Kidney tubule cell (primary cell): ENCODE measurements at places on chromosomes 2 and 18.

- no peak for DNase-seq
Observed at GRCh38 chr2:59181347-59181746, 940.2 kb upstream of the FANCL start.

DNA sequence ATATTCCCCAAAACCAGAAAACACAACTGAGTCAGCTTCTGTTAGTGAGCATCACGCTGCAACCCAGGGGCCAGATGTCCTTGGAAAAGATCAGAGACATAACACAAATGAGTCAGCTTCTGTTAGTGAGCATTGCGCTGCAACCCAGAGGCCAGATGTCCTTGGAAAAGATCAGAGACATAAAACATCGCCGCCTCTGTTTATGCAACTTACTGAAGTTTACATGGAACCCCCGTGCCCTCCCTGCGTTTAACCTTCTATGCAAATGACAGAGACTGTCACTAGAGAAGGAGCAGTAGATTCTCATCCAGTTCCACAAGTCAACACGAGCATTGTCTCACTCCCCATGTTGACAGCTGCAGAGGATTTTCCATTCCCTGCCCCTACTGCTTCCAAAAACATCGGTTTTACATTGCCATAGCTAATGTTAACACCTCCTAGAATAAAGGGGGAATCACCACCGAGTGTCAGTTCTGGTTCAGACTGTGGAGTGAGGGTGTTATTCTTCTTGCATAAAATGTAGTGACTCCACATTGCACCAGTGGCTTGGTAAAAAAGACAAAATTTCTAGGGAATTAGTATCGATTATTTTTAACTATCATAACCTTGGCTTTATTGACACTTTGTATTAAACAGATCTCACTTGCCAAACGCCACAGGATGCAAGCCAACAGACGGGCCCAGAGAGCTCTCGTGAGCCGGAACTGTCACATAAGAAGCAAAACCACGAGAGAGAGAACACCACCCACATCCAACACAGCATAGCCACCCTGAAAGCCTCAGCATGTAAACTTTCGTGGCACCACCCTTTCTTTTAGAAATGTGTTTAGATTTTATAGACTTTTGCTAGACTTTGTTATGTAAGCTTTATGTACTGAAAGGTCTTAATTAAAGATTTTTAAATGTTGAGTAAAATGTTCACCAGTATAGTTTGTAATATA is 87.7 kb downstream of the SH3YL1 start:
- no peak for DNase-seq

DNA sequence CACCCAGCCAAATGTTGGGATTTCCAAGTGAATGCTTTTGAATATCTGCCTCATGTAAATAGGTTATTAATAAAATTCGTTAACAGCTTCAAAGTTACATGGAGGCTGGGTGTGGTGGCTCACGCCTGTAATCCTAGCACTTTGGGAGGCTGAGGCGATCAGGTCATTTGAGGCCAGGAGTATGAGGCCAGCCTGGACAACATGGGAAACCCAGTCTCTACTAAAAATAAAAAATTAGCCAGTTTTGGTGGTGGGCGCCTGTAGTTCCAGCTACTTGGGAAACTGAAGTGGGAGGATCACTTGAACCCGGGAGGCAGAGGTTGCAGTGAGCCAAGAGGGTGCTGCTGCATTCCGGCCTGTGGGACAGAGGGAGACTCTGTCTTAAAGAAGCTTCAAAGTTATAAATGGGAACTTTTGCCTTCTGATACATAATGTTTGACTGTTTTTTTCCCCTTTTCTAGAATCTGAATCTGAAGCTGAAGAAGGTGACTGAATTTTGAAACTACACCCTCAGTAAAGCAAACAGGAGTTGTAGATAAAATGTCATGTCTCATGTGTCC is 10.1 kb downstream of the BZW1 start:
- DNase-seq = no peak

DNA sequence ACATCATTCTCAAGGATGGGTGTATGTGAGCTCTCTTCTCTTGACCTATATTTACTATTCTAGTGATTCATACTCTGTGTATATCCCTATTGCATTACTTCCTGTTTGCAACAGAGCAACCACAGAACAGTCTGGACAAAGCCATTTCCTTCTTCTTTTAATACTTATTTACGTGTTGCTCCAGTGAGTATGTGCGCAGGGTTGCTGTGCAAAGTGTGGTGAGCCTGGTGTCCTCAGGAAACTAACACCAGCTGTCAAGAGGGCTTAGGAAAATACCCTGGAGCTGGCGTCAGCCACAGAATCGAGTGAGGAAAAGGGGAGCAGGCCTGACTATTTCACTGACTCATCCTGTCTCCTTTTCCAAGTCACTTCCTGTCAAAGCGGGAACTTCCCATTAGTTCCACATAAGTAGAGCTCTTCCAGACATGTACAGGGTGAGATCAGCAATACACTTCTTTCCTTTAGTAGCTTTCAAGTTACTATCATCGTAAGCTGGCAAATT is 214.1 kb upstream of the COPS8 start:
- DNase-seq = peak; percentile 99

GRCh38 chr2:183349091-183349490 is 224.8 kb downstream of the NUP35 start:
- DNase-seq = no peak

- DNase-seq = no peak
Observed at GRCh38 chr2:178976351-178976750, 73.6 kb downstream of the CCDC141 start.

GRCh38 chr2:103527278-103527677 is 765.4 kb downstream of the TMEM182 start:
- no peak for DNase-seq

DNA sequence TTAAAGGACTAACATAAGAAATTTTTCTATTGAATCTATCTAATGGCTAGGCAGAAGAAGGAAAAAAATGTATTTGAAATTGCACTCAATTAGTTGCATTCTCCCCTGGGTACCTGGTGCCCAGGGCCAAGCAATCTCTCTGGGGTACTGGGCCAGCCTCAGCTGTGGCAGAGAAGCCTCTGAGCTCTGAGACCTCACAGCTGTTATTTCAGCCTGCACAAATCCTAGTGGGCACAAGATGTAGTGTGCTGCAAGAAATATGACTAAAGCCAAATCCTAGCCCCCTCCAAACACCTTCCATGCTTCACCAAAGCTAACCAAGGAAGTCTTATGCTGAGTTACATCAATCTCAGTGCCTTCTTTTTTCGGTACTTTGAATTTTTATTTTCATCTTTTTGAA is 478.4 kb downstream of the STK39 start:
- DNase-seq = no peak

DNA sequence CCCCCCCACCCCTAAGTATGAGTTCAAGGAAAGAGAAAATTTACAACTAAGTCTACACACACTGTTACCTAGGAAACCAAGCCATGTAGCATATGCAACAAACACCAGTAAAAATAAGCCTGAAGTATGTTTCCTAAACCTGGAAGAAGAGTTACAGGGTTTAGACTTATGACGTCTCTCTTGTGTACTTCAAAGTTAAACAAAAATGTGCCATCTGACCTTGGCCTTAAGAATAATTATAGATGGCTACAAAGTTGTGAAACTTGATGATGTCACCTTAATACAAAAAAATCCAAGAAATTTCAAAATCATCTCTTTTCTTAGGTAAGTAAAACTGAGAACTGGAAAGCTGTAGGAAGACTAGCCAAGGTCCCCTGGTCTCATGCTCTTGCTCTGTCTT is 297.6 kb upstream of the NRXN1 start:
- DNase-seq = no peak

DNA sequence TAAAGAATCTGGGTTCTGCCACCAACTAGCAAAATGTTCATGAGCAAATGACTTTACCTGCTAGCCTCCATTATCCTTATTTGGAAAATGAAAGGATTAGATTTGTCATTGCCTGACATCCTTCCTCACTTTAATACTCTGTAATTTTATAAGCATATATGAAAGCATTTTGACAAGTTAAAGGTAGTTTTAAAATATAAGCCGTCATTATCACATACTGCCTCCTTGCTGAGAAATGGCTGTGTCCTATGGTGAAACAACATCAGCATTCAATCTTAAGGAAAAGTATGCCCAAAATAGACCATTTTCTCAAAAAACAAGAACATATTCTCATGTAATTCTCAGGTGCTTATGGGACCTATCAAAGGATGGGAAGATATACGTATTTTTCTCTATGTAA is 461.2 kb downstream of the SUCLG1 start:
- no peak for DNase-seq
